ENCODE measurements at places on chromosomes 1 and 21.

DNA sequence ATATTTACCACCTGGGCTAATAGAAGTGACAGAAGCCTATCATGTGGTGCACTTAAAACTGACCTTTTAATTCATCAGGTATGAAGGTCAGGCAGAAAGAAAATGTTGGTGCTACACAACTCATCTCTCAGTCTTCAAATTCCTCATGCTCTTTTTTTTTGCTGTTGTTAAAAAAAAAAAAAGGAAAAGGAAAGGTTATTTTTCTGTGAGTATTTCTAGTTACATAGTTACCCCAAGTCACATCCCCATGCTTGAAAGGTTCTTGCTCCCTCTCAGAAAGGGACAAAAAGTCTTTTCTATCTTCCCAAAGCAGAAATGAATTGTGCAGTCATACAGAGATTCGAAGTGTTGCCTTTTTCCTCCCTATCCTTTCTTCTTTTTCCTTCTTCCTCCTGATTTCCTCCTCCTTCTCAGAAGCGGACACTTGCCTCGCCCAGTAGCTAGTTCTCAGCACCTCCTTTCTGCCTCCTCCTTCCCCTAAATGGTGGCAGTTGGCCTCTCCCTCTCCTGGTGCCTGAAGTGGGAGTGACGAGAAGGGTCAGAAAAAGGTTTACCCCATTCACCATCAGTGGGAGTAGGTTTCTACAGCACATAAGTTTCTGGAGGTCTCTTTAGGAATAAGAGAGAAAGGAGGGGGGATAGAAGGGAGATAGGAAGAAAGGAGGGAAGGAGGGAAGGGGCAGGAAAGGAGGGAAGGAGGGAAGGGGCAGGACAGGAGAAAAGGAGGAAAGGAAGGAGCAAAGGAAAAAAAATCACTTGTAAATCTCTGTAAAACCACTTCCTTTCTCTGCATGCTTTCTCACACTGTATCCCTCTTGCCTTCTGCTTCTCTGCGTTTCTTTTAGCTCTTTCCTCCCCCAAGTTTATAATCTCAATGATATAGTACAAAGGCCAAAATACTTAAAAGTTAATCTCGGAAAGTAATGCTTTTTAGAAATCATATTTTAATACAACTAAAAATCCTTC lies 20.4 kb upstream of the C1orf105 start:
- no peak for DNase-seq

- DNase-seq = no peak
Measured at GRCh38 chr1:182723200-182723599, 38.8 kb upstream of the RGS8 start.

DNA sequence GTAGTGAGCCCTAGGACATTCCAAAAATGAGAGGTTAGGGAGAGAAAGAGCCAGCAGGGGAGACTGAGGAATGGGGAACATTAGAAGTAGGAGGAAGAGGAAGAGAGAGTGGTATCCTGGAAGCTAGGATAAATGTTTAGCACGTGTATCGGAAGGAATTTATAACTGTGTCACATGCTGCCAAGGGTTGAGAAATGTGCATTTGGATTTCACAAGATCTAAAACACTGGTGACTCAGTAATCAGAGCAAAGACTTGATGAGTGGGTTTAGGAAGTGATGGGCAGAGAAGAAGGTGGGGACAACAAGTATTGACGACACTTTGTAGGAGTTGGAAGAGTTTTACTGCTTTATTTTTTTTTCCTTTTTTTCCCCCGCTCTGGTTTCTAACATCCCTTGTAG lies 193.9 kb downstream of the FMN2 start:
- DNase-seq = no peak

DNA sequence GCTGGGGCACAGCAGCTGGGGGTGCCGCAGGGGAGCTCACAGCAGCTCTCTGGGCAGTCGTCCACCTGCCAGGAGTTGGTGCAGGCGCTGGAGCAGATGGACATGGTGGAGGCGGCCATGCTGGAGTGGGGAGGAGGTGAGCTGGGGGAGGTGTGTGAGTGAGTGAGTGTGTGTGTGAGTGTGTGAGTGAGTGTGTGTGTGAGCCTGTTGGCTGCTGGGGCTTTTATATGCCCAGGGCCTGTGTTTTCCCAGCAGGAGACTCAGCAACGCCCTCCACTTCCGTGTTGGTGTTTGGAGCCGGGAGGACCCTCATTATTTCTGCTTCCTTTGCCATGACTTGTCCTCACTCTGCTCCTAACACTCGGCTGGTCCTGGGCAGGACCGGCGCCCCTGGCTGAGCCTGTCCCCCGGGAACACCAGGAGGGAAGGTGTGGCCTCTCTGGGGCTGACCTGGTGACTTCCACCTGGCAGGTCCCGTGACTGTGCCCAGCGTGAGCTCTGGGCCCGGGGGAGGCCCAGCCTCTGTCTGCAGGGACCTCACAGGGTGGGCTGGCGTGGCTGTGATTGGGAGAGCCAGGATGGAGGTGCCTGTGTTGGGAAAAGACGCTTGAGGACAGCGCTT lies at the start of gene KRTAP10-2:
KRTAP10-2 (minus strand) TSS at position 166 of the 622 bp plus-strand sequence; CDS start at position 119, 47 bp downstream.
- no peak for DNase-seq

GRCh38 chr1:232438476-232438875 lies 191.5 kb downstream of the SIPA1L2 start:
- no peak for DNase-seq

DNA sequence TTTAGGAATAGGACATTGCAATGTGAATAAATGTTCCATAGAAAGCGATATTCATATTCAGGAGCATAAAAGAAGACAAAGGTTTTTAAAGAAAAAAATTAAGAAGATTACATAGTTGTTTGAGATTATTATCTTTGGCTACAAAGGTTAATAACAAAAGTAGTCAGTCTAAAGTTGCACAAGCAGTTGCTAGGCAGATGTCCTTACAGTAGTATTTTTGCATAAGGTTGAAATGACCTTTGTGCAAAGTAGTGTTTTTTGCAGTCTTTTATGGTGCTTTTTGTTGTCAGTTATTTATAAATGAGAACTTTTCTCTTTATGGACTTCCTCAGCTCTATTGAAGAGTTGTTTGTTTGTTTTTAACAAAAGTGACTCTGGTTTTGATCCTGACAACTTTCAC lies 447.8 kb downstream of the AMY1C start:
- no peak for DNase-seq

GRCh38 chr1:220077887-220078286 lies 11.7 kb downstream of the BPNT1 start:
- DNase-seq = no peak
